ENCODE measurements at places on chromosomes 3 and 15.
A peak's percentile ranks its signal among the peaks of the same experiment; 100 is the strongest.

DNA sequence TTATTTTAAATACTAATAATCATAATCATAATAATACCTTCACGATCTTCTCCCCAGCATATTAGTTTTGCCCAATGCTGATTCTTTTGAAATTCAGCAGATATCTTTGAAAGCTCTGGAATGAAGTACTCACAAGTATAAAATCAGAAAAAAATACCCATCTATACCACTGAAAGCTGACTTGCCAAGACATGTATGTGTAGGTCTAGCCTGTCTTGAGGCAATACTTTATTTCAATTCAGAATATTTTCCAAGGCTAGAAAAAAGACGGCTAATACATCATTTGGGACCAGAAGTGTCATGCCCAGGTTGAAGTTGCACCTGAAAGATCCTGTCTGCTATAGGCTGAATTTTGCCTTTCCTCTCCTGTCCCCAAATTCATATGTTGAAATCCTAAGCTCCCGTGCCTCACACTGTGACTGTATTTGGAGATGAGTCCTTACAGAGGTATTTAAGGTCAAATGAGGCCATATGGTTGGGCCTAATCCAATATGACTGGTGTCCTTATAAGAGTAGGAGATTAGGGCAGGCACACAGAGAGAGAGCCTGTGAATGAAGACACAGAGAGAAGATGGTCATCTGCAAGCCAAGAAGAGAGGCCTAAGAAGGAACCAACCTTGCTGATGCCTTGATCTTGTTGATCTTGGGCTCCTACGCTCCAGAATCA, 255.9 kb upstream of the CMC1 start:
- DNase-seq = no peak

- peak; percentile 82 for DNase-seq
Measured at GRCh38 chr3:193240850-193241706, at the start of gene PLAAT1. TSS of gene PLAAT1 (plus strand) at chr3:193241222. CDS start at chr3:193255651, 14,429 bp downstream.

DNA sequence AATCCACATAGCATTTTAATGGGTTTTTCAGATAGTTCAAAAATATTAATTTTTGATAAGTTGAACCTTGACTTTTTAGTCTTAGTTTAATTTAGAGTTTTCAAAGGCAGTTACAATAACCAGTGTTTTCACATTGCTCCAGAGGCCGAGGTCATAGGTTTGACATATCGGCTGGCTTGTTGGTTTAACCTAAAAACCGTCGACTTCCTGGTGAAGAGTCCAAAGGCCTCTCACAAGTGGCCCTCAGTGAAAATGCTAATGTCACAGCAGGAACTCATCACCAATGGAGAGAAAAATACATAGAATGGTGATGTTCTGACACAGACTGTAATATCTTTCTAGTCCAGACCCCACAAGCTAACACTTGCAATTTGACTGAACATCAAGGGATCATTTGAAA, 642.3 kb downstream of the PLOD2 start:
- no peak for DNase-seq

- DNase-seq = no peak
Measured at GRCh38 chr3:67400476-67400875, 253.9 kb downstream of the SUCLG2 start.

DNA sequence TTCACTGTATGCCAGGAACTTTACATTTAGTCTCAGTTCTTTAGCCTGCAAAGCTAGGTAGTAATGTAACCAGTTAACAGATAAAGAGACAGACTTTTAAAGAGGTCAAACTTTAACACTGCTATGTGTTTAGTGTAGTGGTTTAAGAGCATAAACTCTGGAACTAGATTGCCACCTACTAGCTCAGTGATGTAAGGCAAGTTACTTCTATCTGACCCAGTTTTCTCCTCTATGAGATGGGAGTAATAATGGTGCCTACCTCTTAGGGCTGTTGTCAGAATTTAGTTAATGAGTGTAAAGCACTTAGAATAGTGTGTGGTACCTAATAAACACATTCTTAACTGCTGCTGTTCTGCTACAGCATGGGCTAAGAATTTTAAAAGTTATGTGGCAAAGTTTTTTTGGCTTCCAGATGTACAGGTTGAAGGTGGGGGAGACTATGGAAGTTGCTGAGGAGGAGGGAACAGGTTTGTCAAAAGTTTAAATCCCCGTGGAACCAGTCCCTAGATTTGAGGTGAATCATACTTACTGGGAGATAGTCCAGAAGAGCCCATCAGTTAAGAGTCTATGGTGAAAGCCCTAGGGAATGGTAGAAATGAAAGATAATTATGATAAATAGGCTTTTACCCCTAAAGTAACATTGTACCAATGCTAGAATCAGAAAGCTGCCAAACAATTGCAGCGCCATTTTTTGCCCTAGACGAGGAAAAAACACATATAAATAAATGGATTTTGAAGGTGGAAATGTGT, 13.9 kb downstream of the TSC22D2 start:
- no peak for DNase-seq

DNA sequence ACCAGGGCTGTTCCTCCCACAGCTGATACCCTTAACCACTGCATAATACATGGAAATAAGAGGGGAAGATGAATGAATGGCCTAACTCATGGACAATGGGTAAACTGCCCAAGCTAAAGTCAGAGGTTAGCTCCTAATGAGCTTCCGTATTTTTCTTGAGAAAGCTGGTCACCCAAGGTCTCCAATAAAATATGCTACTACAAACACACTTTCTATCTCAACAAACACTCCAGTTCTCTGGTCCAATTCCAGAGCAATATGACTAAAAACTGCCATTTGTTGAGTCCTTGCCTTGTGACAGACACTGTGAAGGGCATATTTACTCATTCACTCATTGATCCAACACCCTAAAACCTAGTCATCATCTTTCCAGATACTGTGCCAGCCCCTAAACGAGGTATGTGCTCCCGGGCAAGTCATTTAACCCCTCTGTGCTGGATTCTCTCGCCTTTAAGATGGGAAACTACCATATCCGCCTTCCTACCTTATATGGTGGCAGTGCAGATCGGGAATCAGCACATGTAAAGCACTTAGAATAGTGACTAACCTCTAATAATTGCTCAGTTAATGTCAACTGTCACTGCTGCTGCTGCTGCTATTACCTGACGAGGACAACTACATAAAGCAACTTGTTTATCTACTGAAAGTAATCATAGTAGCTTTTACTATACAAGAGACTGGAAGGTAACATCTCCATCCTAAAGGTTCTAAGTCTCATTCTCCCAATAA, 89.1 kb downstream of the XXYLT1 start:
- DNase-seq = no peak

- DNase-seq = no peak
Measured at GRCh38 chr3:10935846-10936631, 56.5 kb upstream of the SLC6A1 start.

GRCh38 chr15:83498801-83499200, 51.7 kb downstream of the SH3GL3 start:
- no peak for DNase-seq

- no peak for DNase-seq
Measured at GRCh38 chr3:33030802-33031201, 66.1 kb downstream of the GLB1 start.

DNA sequence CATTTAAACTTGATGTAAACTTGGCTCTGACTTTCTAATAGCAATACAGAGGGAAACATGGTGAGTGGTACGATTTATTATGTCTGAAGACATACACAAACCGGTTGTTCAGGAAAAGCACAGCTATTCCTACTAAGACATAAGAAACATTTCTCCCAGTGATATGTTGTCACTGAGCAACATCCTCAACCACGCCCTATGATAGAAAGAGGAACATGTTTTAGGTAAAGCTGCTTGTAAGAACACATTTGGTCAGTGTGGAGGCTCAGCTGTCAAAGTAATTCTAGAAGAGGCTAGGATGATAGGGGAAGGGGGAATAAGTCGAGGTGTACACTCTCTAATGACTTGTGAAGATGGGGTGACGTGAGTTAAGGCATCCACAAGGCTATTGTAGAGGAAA, 42.7 kb upstream of the B3GNT5 start:
- DNase-seq = no peak

- DNase-seq = no peak
Measured at GRCh38 chr3:134776518-134776917, 18.5 kb upstream of the EPHB1 start.

DNA sequence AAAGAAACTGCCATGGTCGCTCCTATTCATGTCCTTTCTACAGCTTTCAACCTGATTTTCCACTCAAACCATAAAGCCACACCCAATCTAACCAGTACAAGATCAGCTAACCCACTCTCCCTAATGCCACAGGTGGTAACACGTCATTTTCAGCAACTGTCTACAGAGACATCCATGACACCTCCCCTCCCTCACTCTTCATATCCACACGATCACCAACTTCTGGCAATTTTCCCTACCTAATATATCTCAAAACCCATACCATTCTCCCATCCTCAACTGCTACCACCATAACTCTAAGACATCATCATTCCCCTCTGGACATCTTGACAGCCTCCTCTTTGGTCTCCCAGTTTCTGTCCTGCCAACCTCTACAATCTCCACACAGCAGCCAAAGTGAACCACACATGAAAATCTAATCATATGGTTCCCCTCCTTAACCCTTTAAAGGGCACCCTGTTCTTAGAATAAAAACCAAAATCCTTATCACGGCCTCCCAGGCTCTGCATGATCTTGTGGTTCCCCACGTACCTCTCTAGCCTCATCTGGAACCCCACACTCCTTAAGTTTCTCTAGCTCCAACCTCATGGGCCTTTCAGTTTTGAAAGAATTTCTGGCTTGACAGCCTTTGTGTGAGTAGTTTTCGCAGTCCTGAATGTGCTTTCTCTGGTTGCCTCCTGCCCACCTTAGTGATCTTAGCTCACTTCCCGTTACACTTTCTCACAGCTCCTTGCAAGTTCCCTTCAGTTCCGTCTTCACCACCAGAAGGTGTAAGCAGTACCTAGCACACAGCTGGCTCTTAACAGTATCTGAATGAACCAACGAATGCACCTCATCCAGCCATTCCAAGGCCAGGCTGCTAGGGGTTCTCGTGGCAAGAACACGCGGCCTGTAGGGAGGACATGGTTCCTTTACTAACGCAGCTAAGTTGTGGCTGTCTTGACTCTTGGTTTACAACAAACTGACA, 33.4 kb downstream of the SPINK8 start:
- no peak for DNase-seq

DNA sequence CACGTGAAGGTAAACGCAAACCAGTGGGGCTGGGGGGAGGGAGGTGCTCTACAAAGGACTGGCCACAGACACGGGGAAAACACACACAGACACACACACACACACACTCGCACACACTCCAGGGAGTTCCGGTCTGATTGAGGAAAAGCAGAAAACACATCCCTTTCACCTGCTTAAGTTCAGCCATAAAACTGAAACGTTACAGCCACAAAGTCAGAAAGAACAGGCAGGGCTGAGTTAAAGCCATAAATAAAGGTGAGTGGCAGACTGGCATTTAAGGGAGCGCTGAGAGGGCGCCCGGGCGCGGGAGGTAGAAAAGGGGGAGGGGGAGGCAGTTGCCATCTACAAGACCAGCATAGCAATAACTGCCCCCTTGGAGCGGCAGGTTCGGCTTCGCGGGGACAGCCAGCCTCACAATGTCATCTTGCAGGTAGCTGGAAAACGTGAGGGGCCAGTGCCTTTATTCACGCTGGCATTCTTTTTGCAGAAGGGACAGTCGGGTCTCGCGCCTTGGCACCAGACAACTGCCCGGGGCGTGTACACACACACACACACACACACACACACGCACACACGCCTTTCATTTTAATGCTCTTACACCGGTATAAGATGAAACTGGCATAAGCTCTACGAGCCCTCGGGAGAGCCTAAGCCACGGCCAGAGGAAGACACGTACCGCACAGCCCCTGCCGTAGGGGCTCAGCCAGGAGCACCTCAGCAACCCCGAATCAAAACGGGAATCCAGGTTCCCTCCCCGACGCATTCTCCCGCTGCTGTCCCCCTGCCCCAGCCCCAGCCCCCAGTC, 866 bp downstream of the TNIK start:
- DNase-seq = no peak

- DNase-seq = no peak
Measured at GRCh38 chr15:57227166-57227565, 149.1 kb upstream of the CGNL1 start.

DNA sequence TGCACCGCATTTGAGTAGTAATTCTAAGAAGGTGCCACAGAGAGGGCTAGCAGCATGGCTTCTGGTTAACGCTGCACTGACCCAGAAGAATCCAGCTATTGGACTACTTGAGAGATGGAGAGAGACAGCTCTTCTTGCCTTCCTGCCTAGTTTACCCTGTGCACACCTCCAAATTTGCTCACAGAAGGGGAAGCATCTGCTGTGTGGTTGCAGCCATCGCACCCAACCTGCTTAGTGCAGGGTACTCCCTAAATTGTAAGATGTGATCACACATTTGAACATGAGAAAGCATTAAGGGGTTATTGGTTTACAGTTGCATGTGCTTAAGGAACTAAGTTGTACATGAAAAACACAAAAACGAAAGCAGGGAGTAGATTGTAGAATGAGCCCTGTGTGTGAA, 122.1 kb downstream of the FOXB1 start:
- no peak for DNase-seq

GRCh38 chr15:92714077-92714476, 58.5 kb upstream of the FAM174B start:
- DNase-seq = peak; percentile 23

- no peak for DNase-seq
Measured at GRCh38 chr15:43325039-43325684, 5.2 kb downstream of the LCMT2 start.

DNA sequence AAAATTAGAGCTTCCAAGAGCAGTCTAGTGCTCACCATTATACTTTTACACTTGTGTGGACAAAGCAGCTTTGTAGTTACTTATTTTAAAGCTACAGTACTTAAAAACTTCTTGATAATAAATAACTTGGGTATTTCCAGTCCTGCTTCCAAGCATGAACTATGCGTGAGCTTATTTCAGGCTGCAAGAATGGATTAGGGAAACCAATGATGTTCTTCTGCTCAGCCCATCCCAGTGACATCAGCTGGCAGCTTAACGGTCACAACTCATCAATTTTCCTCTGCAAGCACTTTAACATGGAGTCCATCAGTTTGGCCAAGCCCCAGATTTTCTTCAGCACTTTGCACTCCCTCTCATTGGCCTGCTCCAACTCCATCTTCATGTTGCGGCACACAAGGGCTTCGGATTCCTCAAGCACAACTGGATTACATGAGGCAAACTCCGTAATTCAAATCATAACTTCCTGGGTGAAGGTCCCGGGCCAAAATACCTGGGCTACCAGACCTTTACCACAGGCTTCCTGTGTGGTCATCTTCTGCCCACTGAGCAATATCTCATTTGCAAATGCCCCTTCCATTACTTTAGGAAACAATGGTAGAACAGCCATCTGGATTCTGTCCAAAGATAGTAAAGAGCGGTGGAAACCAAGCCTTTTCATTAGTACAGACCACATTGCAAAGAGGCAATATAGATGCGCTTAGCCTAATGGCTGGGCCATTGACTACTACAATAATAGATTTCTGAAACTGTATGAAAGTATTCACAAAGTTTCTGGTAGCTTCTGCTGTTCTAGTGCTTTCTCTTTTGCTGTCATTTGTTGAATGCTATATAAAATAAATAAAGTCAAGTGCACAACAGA, 87.5 kb upstream of the DAZL start:
- DNase-seq = no peak

Data from HTR-8/SVneo (cell line).